ENCODE measurements at places on chromosomes 7 and 10.

DNA sequence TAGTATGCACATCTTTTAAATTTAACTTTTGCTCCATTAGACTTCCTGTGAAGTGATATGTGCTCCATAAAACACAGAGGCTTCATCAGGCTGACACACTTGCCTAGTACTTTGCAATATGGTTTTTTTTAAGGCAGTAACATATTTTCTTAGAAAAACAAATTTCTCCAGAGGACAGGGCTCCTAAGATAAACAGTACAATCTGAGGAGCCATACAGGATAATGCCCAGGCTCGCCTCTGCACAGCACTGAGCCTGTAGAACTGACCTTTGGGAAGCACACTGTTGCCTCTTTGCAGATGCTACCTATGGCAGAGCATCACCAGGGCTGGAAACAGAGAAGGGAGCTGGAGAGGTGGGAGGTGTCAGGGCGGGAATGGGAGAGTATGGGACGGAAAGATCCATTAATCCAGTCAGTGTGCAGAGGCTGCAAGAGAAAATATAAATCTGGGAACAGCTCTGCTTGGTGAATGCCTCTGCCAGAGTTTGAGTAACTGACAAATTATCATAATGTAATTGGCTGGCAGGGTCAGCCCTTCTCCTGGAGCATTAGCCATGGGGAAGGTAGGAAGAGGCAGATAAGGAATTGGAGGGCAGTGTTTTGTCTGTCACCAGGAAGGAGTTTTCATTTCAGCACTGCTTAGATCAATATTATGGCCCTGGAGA is 132.3 kb downstream of the CREB5 start:
- H3K27me3 ChIP-seq: peaks cover 10% of the 10 kb centered on the region
- H3K4me3 ChIP-seq: no peak overlapping the region
- DNase-seq: no peak
- H3K27ac ChIP-seq: peak overlapping the region; percentile 81
- H3K36me3 ChIP-seq: peaks cover 24% of the 10 kb centered on the region

- peaks cover 28% of the 10 kb centered on the region for H3K4me1 ChIP-seq
- no peak for DNase-seq
- H3K36me3 ChIP-seq: peaks cover 36% of the 10 kb centered on the region
- H3K4me3 ChIP-seq: no peak overlapping the region
- H3K27ac ChIP-seq: no peak overlapping the region
- H3K27me3 ChIP-seq: no peaks in the 10 kb centered on the region
These were observed 27.7 kb downstream of the CDK6 start for GRCh38 chr7:92808635-92809034.

GRCh38 chr10:98414932-98415730 is at the start of gene PYROXD2:
PYROXD2 (minus strand) TSS chr10:98415182; CDS start chr10:98415135, 47 bp downstream.
- DNase-seq: peak; percentile 63
- H3K27ac ChIP-seq: peak within 1 kb of the TSS; percentile 90
- H3K36me3 ChIP-seq: peaks cover 5% of the 10 kb centered on the region

DNA sequence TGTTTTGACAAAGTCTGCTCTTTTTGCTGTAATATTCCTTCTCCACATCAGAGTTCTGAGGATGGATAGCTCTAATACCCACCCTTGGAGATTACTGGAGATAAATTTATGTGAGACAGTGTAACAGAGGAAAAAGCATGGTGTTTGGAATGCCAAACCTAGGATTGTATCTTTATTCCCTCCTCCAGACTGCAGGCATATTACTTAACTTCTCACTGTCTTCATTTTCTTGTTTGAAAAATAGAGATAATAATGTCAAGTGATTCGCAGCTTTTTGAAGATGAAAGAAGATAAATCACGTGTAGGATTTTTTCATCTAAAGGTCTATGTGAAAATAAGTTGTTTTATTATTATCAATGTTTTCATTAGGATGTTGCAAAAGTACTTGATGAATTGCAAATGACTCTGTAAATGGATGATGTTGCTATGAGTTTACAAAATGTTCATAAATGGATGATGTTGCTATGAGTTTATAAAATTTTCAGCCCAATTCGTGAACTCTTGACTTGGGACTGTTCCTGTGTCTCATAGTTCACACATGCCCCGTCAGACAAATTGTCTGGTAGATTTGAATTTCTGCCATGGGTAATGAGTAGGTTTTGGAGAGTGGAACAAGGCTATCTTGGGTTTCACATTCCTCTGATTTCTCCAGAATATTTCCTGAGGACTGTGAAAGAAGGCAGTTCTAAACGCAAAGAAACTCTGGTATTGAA is 113.1 kb upstream of the IGFBP3 start:
- peaks cover 5% of the 10 kb centered on the region for H3K36me3 ChIP-seq
- no peak overlapping the region for H3K27ac ChIP-seq
- H3K4me1 ChIP-seq: no peaks in the 10 kb centered on the region

- no peaks in the 10 kb centered on the region for H3K4me1 ChIP-seq
- H3K4me3 ChIP-seq: no peak overlapping the region
- H3K36me3 ChIP-seq: no peaks in the 10 kb centered on the region
- no peak for DNase-seq
- peaks cover 3% of the 10 kb centered on the region for H3K27me3 ChIP-seq
These were observed 205.8 kb downstream of the CCSER2 start for GRCh38 chr10:84534168-84534567.

- peaks cover 24% of the 10 kb centered on the region for H3K36me3 ChIP-seq
- H3K27ac ChIP-seq: no peak overlapping the region
- H3K4me1 ChIP-seq: peaks cover 30% of the 10 kb centered on the region
- no peak overlapping the region for H3K4me3 ChIP-seq
These were observed 6.5 kb downstream of the SVIL start for GRCh38 chr10:29628311-29628710.

DNA sequence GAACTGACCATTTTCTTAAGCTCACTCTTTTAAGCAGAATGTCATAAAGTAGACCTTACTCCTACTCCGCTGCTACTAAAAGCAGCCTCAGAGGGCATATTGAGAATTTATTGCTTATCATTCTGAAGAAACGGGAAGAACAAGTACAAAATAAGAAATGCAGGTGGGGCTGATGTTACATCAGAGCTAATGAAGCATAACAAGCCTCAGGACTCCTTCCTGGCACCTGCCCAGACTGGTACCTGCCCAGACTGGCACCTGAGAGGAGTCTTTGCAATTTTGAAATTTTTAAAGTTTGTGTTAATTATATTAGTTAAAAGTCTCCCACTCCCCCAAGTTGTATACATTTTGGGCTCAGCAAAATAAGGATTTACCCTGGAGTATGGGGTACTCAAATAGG is 162.4 kb downstream of the SEMA3E start:
- H3K4me3 ChIP-seq: no peak overlapping the region
- H3K27ac ChIP-seq: no peak overlapping the region
- no peak for DNase-seq

DNA sequence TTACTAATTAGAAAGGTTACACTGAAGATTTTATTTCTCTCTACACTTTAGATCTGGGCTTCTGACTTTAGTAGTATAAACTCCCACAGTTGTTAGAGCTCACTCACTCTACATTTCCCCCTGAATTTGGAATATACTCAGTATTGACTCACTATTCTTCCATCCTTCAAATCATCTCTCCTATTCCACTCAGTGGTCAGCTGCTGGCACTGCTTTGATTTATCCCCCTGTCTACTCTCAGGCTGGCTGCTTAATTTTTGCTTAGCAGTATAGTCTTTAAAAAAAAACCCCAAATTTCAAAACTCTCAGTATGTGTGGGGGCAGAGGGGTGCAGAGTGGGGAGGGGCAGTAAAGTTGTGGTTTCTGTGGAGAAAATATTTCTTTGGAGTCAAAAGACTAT is 68.9 kb downstream of the CDK6 start:
- H3K36me3 ChIP-seq: peaks cover 26% of the 10 kb centered on the region
- H3K27me3 ChIP-seq: peaks cover 7% of the 10 kb centered on the region
- no peak for DNase-seq
- H3K4me1 ChIP-seq: peaks cover 51% of the 10 kb centered on the region

GRCh38 chr10:5932345-5932744 is 42.3 kb downstream of the FBH1 start:
- H3K36me3 ChIP-seq: peaks cover 75% of the 10 kb centered on the region
- H3K27me3 ChIP-seq: peaks cover 5% of the 10 kb centered on the region
- H3K4me3 ChIP-seq: no peak overlapping the region
- DNase-seq: no peak

- H3K4me1 ChIP-seq: peaks cover 93% of the 10 kb centered on the region
- H3K27ac ChIP-seq: peak overlapping the region; percentile 97
- DNase-seq: peak; percentile 38
- peaks cover 3% of the 10 kb centered on the region for H3K27me3 ChIP-seq
These were observed 132.0 kb downstream of the RGS10 start for GRCh38 chr10:119410361-119411116.

DNA sequence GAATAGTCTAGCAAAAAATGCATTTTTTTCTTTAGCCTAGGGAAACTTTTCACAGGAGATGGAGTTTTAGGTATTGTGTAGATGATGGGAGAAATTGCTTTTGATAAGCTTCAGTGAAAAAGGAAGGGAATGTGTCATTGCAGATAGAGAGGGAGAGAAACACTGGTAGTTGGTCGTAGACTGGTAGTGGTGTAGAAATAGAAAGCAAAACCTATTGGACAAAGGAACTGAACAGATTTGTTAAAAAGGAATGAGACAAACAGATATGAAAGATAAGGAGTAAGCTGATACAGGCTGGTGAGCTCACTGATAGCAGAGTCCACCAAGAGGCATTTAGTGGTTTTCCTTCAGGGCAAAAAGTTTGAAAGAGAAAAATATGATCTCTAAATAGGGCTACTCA is 94.3 kb downstream of the ZEB1 start:
- H3K4me1 ChIP-seq: no peaks in the 10 kb centered on the region
- no peaks in the 10 kb centered on the region for H3K27me3 ChIP-seq
- no peak overlapping the region for H3K27ac ChIP-seq
- peaks cover 25% of the 10 kb centered on the region for H3K36me3 ChIP-seq

DNA sequence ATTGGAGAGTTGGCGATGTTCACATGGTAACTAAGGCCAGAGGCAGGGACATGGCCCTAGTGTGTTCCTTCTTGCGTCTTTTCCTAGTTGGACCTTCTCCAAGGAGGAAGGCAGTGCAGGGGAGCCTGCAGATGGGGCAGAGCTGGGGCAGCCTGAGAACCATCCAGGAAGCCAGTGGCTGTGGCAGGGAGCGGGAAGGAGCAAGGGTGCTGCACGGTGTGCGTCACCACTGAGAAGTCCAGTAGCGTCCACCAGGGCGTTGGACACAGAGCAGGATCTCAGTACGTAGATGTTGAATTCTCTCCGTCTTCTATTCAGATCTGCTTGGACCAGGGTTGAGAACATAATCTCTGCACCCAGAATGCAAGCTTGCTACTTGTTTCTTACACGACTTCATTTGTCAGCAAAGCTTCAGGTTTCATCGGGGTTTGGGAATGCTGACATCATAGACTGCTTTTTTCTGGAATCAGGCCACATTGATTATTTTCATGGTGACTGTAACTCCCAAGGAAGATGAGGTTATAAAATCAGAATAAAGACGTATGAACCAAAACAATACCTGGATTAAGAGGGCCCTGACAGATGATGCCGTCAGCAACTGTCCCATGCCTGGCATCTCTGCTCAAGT is 130.3 kb downstream of the HECW1 start:
- peaks cover 4% of the 10 kb centered on the region for H3K27me3 ChIP-seq
- no peaks in the 10 kb centered on the region for H3K36me3 ChIP-seq
- no peak for DNase-seq
- no peak overlapping the region for H3K27ac ChIP-seq
- no peak overlapping the region for H3K4me3 ChIP-seq

Measured in nephron progenitor cell (in vitro differentiated cells).